CD4-positive, alpha-beta T cell (primary cell): ENCODE measurements at places on chromosomes 1 and 21.

DNA sequence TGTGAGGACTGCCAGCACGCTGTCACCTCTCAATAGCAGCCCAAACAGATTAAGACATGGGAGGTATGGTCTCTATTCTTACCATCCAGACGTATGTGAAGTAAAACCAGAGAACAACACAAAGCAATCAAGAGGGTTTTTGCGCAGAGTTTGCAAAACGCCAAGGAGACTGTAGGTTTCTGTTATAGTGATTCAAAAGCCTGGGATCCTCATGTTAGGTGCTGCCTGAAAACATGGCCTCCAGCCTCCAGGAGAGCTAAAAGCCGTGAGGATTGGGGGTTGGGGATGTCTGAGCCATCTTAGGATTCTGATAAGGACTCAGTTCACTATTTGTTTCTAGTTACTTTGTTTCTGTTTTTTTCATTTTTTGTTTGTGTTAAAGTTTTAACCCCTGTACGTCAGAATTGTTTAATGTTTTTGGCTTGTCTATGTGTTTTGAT lies 4.2 kb upstream of the CCT8 start:
- no peak for DNase-seq

GRCh38 chr1:217322834-217323233 lies 308.1 kb downstream of the GPATCH2 start:
- no peak for DNase-seq

DNA sequence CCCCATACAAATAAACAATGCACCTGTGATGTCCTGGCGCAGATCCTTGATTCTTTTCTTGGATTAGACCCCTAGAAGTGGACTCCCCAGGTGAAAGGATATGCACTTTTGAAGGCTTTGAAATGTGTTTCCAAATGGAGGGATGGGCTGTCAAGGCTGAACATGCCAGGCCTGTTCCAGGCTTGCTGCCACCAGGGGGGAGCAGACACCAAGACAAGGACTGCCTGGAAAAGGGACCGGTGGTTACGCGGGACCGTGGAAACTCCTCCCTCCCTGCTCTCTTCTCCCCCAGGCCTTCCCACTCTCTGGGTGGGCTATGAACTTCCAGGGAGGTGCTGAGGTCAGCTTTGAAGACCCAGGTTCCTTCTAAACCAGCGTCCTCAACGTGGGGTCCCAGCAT lies 12.7 kb downstream of the C1QB start:
- no peak for DNase-seq

GRCh38 chr21:38664841-38665240 lies 140.9 kb upstream of the ETS2 start:
- DNase-seq, result no peak

- no peak for DNase-seq
Measured at GRCh38 chr21:41695513-41695912, 71.3 kb downstream of the RIPK4 start.

DNA sequence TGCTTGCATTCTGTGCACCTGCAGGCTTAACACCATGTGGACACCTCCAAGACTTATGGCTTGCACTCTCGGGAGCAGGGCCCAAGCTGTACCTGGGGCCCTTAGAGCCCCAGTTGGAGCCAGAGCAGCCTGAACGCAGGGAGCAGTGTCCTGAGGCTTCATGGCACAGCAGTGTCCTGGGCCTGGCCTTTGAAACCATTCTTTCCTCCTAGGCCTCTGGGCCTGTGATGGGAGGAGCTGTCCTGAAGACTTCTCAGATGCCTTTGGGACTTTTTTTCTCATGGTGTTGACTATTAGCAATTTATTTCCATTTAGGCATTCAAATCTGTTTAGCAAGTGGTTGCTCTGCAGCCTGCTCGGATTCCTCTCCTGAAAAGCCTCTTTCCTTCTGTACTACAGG lies 11.0 kb downstream of the RPTN start:
- DNase-seq, result no peak

- DNase-seq, result no peak
Measured at GRCh38 chr1:13956393-13956792, 256.4 kb downstream of the PRDM2 start.

- no peak for DNase-seq
Measured at GRCh38 chr1:169363046-169363730, 4.4 kb downstream of the NME7 start.

GRCh38 chr1:54950006-54950368 lies 30.4 kb upstream of the TMEM61 start:
- DNase-seq, result no peak
